Right cardiac atrium (tissue), 5 donors: ENCODE measurements at places on chromosomes 16 and 17. TPM values are rescaled to one million over a fixed set of nuclear protein-coding genes. Genes with fewer than 3 reads are reported as not detected.

- DNase-seq: no peak
These were observed 13.2 kb downstream of the NAGPA start for GRCh38 chr16:5020551-5020950.

DNA sequence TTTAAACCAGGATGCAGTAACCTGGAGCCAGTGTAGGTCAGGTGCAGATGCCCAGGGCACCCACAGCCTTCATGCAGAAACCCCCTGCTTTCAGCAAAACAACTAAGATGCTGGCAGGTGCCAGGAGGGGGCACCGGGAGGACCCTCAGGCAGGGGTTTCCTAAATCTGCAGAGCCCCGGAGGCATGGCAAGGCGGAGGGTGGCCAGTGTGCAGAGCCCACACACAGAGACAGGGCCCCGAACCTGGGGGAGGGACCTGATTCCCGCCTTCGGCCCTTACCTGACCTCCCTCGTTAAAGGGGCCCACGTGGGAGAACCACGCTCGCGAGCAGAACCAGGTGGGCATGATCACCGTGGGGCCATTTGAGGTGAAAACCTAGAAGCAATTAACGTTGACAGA, 114.0 kb upstream of the METRNL start:
- DNase-seq: peak; percentile 41

DNA sequence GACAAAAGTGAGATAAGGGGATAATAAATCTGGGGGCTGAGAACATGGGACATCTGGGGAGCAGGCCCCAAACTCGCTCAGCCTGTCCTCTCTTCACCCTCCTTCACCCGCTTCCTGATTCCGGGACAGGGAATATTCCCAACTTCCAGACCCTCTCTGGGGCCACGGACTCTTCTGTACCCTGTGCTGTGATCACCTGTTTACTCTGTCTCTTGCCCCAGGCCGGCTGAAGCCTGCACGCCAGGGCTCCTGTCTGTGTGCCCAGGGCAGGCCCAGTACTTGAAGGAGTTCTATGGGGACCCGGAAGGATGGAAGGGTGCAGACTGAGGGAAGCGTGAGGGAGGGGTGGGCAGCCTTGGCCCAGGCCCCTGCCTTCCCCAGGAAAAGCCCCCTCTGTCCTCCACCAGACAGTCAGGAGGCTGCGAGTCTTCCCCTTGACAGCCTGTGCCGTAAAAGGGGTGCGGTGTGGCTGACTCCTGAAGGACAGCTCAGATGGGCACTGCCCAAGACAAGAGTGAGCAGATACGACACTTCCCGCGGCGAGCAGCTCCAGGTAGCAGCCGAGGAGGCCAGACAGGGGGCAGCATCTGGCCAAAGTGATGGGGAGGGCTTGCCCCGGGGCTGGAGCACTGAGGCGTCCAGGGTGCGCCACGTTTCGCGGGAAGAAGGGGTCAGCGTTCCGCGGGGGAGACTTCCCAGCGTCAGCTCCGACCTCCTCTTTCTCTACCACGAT, 1.0 kb upstream of the CCNF start:
- DNase-seq: peak; percentile 35

DNA sequence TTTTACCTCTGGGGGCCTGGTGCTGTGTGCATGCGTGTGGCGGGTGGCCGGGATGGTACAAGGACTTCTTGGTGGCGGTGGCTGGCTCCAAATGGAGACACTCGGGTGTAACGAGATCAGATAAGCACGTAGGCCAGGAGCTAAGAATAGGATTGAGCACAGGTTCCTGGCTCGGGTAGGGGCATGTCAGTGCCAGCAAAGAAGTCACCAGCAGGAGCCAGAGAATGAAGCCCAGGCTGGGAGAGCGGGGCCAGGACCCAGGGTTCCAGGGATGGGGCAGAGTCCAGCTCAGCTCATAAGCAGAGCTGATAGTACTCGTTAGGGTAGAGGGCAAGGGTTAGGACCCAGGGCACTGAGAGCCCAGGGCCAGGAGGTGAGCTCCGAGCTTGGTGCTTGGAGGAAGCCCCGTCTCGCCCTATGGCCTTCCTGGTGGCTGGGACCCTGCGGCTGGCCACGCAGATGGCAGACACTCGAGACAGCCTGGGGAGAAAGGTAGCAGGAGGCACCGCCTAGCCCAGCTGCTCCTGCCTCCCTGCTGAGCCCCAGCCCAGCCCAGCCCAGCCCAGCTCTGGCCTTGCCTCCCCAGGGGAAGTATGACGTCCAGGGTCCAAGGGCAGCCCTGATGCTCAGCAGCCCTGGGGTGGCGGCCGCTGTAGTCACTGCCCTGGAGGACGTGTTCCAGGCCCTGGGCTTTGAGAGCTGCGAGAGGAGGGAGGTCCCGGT, 8.9 kb downstream of the ZNF213 start:
- peak; percentile 74 for DNase-seq

GRCh38 chr17:47413872-47414271, 90.1 kb downstream of the EFCAB13 start:
- DNase-seq: no peak

DNA sequence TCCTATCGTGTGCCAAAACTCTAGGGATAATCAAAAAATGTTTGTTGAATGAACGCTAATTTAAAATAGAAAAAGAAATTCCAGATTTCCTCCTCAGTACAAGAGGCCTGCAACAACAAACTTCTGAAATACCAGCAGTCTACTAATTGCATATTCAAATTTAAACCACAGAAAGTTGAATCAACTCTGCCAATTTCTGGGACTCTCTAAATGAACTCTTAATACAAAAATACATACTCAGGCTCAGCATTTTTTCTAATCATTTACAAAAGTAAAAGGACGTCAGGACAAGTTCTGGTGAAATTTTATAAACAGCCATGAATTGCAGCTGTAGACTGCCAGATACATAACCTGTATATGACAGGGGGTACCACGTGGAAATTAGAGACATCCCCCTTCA, 49.0 kb downstream of the KANSL1 start:
- no peak for DNase-seq

GRCh38 chr17:79223471-79223870, 148.8 kb downstream of the ENGASE start:
- DNase-seq: no peak

GRCh38 chr17:34579017-34579946, at the start of gene TMEM132E:
Gene TMEM132E (plus strand): TSS chr17:34579582. CDS start chr17:34581077, 1,495 bp downstream.
- peak; percentile 76 for DNase-seq

- peak; percentile 94 for DNase-seq
These were observed at the start of gene TMEM220 for GRCh38 chr17:10729334-10730193. Gene TMEM220 (minus strand): TSS chr17:10730023. CDS start chr17:10729851, 172 bp downstream.

GRCh38 chr17:78993241-78993956, 13.7 kb upstream of the LGALS3BP start:
- peak; percentile 79 for DNase-seq

GRCh38 chr16:81511371-81511770, 66.8 kb downstream of the CMIP start:
- no peak for DNase-seq

DNA sequence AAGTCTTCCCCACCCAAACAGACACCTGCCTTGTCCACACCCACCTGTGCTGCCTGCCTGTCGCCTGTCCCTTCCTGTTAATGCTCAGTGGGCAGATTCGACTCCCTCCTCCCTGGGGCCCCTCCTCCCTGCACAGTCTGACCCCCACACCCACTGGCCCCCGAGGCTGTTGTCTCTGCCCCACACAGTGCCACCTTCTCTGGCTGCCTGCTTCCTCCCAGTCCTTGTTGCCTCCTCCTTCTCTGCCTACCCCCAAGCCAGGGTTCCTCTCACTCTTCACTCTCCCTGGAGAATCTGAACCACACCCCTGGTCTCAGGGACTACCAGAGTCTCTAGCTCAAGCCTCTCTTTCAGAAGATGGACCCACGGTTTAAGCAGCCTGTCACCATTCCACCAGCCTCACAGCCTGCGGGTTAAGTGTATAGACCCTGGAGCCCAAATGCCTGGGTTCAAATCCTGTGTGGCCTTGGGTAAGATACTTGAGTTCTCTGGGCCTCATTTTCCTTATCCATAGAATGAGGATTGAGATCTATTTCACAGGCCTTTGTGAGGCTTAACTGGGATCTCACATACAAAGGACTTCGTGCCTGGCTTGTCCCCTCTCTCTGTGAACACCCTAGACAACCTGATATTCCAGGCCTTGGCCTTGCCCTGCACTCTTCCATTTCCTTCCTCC, 3.8 kb upstream of the ARHGAP23 start:
- no peak for DNase-seq

DNA sequence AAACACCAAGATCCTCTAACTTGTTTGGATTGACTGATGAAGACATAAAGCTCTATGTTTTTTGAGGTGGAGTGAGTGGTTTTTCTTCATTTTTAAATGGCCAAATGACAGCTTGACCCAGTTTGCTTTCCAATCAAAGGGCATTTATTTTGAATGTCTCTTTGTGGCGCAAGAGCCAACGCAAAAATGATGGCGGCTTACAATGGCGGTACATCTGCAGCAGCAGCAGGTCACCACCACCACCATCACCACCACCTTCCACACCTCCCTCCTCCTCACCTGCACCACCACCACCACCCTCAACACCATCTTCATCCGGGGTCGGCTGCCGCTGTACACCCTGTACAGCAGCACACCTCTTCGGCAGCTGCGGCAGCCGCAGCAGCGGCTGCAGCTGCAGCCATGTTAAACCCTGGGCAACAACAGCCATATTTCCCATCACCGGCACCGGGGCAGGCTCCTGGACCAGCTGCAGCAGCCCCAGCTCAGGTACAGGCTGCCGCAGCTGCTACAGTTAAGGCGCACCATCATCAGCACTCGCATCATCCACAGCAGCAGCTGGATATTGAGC, 329 bp downstream of the NLK start:
- DNase-seq: peak; percentile 58

DNA sequence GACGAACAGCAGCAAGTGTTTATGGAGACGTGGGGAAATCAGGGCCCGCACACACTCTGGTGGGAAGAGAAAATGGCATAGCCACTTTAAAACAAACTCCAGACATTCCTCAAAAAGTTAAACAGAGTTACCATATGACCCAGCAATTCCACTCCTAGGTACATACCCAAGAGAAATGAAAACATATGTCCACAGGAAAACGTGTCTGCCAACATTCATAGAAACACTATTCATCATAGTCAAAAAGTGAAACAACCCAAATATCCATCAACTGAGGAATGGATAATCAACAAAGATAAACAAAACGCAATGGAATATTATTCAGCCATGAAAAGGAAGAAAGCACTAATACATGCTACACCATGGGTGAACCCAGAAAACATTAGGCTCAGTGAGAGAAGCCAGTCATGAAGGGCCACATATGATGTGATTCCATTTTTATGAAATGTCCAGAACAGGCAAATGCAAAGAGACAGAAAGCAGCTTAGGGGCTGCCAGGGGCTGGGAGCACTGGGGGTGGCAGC, 32.8 kb downstream of the ADCY9 start:
- no peak for DNase-seq

- no peak for DNase-seq
These were observed 20.0 kb downstream of the UNC45B start for GRCh38 chr17:35167666-35168065.

GRCh38 chr16:79127766-79128165, 472.8 kb downstream of the MAF start:
- DNase-seq: no peak

DNA sequence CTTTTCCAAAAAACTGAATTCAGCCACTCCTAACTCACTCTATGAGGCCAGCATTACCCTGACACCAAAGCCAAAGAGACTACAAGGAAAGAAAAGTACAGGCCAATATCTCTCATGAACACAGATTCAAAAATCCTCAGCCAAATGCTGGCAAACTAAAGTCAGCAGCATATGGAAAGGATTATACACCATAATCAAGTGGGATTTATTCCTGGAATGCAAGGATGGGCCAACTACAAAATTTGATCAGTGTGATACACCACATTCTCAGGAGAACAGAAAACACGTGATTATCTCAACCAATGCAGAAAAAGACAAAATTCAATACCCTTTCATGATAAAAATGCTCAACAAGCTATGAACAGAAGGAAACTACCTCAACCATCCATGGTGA, 7.7 kb upstream of the AATK start:
- no peak for DNase-seq

DNA sequence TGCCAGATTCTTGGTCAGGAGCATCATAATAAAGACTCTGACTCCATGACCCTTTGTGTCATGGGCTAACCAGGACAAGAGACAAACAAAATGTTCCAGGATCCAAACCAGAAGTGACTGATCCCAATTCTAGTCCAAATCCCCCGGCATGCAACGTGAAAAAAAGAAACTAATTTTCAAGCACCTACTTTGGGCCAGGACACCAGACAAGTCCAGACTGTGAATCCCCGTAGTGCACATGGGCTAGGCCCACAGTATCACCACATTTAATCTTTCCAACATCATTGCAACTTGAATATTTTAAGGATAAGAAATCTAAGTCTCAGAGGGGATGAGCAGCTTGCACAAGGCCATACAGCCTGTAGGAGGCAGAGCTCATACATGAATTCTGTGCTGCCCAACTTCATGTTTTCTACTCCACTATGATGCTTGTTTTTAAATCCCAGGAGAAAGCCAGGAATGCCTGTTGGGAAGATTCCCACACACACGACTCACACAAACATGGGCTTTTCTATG, 365.7 kb downstream of the NPIPA8 start:
- DNase-seq: no peak

DNA sequence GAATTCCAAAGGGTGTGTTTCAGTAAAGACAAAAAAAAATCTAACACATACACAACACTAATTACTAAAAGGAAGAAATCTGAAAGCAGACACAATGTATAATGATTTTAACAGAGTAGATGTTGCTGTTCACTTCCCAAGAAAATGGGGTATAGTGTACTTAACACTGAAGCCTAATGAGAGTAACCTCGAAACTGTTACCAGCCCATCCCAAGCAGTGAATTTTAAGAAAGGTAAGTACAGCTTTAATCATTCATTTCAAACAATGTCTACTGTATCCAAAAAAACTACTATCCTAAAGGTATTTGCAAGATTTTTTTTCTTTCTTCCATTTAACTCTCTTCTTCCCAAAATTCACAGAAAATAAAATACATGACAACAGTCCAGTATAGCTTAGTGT, 8.3 kb downstream of the GRB2 start:
- DNase-seq: no peak

DNA sequence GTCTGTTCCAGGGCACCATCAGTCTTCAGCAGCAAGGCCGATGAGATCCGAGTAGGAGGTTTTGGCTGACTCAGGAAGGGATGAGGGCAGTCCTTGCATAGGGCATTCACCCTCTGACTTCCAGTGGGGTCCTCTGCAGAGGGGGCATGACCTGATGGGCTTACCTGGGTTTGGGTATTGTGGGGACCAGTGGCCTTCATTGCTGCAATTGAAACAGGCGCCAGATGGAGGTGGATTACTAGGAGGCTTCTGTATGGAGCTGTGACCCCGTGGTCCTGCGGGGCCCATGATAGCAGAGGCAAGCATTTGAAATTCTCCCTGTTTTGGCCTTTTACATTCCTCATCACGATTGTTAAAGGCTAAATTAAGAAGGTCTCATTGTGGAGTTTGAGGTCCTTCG, 2448.7 kb downstream of the TP53TG3F start:
- DNase-seq: no peak

- no peak for DNase-seq
These were observed 383.7 kb downstream of the SNX29 start for GRCh38 chr16:12360240-12360639.

- no peak for DNase-seq
These were observed 10.5 kb downstream of the NACA2 start for GRCh38 chr17:61580502-61580901.

Gene ABCA8
- 41.1 TPM for polyA plus RNA-seq

Gene ACAP1
- 8.8 TPM for polyA plus RNA-seq

Gene TCAP
- polyA plus RNA-seq: 4,928 TPM

Gene EIF3C
- 241 TPM for polyA plus RNA-seq

Gene BAIAP2
- polyA plus RNA-seq: 31.8 TPM

Gene CMTM2
- not detected for polyA plus RNA-seq

Gene FBXO39
- polyA plus RNA-seq: 0.16 TPM
